ENCODE measurements at places on chromosomes 12 and 14.
A peak's percentile ranks its signal among the peaks of the same experiment; 100 is the strongest.

DNA sequence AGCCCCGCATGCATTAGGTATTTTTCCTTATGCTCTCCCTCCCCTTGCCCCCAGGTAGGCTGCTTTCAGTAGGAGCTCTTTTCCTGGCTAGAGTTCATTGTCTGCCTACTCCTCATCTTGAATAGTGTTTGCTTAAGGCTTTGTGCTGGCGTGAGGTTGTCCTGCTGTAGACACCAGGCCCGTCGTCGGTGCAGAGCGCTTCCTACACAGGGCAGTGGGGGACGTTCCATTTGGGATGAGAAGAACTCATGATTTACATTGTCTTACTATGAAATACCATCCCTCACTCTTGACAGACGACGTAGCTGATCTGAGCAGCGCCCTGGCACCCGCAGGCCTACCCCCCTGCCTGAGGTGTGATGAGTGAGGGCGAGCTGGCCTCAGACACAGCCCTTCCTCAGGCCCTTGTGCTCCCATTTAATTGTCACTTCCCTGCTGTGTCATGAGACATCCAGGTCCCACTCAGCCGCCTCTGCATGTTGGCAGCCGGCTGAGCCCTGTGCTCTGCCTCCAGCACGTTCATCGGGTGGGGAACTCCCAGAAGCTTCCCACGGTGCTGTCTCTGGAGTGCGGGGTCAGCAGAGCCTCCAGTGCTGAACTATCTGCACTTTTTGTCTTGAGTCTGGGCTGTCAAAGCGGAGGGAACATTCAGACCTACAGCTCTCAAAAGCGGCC is 76.0 kb downstream of the WDR20 start:
- no peak for DNase-seq

DNA sequence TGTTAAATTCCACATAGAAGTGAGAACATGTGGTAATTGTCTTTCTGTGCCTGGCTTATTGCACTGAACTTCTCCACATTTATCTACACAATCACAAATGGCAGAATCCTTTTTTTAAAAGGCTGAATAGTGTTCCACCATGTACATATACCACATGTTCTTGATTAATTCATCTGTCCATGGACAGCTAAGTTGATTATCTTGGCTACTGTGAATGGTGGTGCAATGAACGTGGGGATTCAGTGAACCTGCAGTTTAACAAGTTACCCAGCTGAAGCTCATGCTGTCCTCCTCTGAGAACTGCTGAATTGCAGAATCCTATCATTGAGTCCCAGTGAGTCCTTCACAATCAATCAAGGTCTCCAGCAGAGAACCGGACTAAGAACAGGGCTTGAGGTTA is 74.9 kb downstream of the TBK1 start:
- DNase-seq: no peak

DNA sequence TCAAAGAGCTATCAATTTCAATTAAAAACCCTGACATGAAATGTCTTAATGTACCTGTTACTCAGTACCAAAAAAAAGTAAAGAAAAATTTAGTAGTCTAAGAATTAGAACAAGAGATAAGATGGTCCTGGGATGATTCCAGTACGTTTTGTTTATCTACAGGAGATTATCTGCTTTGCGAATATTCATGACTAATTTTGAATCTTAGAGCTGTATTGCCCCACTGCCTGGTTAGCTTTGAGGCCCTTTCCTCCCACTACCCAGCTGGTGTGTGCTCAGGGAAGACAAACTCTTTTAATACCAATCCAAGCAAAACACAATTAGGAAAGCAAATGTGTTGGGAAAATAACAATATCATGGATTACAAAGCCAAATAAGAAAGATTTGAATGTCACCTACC is 263.5 kb downstream of the FOXG1 start:
- peak; percentile 57 for DNase-seq

DNA sequence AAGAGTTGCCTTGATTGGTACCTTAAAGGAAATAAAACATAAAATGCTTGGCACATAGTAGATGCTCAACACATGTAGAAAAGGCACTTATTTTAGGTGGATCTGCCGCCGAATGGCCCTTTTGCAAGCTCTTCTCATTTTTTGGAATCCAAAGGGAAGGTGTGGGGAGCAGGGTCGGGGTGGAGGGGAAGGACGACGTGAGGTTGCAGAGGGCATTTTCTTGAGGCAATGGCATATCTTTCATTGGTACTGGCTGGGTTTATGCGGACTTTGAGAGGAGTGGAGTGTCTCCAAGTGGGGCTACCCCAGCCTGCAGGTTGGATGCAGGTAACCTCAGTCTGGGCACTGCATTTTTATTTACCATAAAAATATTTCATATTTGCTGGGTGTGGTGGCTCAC is 8.1 kb downstream of the RTL1 start:
- DNase-seq: no peak

- no peak for DNase-seq
These were observed 13.6 kb downstream of the EML1 start for GRCh38 chr14:99806836-99807235.

DNA sequence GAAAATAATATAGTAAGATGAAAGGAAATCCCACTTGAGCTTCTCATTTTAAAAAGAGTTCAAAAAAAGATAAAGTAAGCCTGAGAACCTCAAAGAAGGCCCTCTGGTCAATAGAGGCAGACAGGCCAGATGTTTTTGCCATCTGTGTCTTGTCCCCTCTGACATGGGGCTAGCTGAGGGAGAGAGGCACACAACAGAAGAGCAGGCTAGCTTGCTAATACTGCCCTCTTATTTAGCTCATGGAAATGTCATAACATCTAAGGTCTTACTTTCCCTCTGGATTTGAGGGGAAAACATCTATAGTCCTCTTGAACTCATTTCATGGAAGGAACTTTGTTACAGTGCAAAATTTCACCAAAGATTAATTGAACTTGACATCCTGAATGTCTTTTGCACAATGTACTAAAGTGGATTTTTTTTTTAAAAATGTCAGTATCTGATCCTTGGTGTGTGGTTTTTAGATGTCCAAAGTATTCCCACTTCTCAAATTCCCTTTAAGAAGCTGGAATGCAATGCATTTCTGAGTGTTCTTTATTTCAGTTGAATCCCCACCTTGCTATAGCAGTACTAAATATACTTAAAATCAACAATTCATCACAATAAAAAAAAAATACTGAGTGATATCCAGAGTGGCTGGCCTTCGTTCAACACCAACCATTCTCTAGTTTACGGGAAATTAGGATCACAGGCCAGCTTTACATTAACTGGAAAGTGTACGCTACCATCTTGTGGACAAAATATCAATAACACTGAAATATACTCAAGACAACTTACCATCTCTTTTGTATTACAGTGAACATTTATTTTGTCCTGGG is 176.7 kb downstream of the PAH start:
- peak; percentile 34 for DNase-seq

DNA sequence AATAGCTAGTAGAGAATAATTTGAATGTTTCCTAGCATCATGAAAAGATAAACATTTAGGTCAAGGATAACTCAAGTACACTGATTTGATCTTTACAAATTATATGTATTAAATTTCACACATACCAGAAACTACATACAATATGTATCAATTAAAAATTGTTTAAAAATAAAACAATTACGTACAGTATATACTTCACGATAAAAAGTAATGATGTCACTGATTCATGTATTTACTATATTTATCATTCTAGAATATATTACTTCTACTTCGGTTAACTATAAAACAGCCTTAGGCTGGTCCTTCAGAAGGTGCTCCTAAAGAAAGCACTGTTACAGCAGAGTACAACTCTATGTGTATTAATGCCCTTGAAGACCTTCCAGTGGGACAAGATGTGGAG is 11.5 kb downstream of the RBM23 start:
- no peak for DNase-seq

DNA sequence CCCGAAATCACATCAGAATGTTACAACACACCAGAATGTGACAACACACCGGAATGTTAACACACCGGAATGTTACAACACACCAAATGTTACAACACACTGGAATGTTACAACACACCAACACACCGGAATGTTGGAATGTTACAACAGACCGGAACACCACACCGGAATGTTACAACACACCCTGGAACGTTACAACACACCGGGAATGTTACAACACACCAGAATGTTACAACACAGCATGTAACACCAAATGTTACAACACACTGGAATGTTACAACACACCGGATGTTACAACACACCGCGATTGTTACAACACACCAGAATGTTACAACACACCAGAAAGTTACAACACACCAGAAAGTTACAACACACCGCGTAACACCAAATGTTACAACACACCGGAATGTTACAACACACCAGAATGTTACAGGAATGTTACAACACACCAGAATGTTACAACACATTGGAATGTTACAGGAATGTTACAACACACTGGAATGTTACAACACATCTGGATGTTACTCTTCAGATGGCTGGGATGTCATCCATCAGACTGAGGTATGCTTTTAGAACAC is 21.1 kb downstream of the CHFR start:
- DNase-seq: no peak

Data from Ammon's horn (tissue), 1 donor.